ENCODE measurements at places on chromosomes 3 and 15.

- DNase-seq: peak; percentile 49
Measured at GRCh38 chr3:133944641-133945380, 49.1 kb upstream of the RAB6B start.

GRCh38 chr15:65832549-65833364, 36.5 kb upstream of the RAB11A start:
- DNase-seq: peak; percentile 94

DNA sequence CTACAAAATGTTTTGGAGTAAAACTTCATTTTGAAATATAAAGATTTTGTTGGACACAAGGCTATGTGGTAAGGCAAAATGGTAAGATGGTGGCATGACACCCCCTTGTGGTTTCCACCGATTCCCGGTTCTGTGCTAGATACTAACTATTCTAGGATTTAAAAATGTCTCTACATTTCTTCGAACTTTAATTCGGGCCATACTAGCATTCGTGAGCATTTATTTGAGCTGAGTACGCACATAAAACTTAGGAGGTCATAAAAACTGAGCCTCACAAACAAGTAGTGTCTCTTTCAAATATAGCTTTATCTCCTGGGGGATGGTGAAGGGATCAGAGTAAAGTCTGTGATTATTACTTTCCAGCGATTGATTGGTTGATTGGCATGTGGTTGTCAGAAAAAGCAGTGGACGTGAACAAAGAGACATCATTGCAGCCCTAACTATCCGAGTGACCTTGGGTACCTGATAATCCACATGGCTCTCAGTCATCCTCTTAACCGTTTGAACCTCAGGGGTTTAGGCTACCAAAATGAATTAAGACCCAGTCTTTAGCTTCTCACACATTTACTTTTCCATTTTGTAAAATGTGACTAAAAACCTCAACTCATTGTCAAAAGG, 1.1 kb upstream of the ZNF639 start:
- DNase-seq: peak; percentile 73

- DNase-seq: no peak
Measured at GRCh38 chr15:90035840-90036230, 34.7 kb downstream of the ZNF710 start.

DNA sequence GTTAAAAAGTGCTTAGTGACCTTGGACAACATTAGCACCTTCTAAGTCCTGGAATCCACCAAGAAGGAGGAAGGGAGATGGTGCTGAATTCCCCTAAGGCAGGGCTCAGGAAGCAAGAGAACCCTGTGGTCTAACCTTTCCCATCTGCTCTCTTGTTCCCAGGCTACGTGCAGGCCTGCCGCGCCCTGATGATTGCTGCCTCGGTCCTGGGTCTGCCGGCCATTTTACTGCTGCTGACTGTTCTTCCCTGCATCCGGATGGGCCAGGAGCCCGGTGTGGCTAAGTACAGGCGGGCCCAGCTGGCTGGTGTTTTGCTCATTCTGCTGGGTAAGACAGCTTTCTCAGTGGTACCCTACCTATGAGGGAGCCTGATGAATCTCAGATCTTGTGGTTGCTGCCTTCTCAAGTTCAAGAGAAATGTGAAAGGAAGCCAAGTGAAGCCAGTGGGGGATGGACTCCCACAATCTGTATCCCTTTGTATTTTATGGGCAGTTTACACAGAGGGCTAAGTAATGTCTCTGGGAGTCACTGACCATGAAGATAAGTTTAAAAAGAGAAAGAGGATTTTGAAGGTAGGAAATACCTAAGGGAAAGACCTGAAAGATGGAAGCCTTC, 4.4 kb downstream of the CLDN11 start:
- no peak for DNase-seq

- DNase-seq: peak; percentile 59
Measured at GRCh38 chr3:160754371-160754854, 1.6 kb upstream of the PPM1L start.

- DNase-seq: no peak
Measured at GRCh38 chr15:36609793-36610192, 30.4 kb downstream of the CDIN1 start.

GRCh38 chr15:44427756-44428724, 611 bp downstream of the CTDSPL2 start:
- DNase-seq: peak; percentile 17

DNA sequence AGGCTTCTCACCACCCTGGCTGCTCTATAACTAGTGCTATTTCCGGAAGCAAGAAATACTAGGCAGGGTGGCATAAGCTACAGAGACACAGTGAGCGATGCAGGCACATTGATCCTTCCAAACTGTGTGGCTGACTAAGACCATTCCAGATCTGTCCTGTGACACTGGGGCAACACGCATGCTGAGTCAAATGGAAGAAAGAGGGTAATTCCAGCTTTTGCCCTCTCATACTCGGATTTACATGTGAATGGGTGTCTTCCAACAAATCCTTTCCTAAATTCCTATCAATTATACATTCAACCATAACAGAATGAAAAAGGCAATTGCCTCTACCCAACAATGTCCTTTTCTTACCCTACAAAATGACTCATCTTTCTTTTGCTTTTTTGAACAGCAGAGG, 5.1 kb downstream of the FSIP1 start:
- no peak for DNase-seq

- DNase-seq: no peak
Measured at GRCh38 chr3:163919154-163919553, 1159.1 kb downstream of the SI start.

- DNase-seq: no peak
Measured at GRCh38 chr3:125057186-125057850, 1.5 kb upstream of the HEG1 start.

DNA sequence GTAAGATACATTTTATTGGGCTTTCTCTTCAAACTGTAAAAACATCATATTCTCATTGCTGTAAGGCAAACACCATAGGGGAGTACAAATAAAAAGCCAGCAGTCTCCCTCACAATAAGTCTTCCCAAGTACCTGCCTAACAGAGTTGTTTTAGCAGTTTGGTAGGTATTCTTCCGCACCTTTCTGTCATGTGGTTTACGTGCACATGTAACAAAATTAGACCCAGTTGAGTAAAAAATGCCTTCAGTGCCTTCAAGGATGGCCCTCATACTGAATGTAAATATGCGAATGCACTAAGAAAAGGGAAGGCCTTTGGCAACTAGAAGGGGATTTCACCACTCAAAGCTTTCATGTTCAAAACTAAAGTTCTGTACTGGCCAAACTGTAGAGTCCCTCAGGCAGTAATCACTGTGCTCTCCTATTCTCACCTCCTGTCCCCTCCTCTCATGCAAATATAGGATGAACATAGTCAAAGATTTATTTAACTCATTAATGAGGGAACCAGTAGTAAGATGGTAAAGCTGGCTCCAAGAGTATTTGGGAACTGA, 26.4 kb downstream of the USP3 start:
- DNase-seq: no peak

- DNase-seq: no peak
Measured at GRCh38 chr3:60708191-60708975, 542.9 kb downstream of the FHIT start.

Data from cerebellar cortex (tissue), 1 donor.